Fibroblast of lung (primary cell): ENCODE measurements at places on chromosomes 12 and 14. TPM values are rescaled to one million over a fixed set of nuclear protein-coding genes. Genes with fewer than 3 reads are reported as not detected.

JPH4 gene
- total RNA-seq, result not detected in 2 replicates

KRT7 gene
- 3.1 and 3.5 TPM in 2 replicates for total RNA-seq

GOLT1B gene
- total RNA-seq, result 38.8 and 41.3 TPM in 2 replicates

GNPNAT1 gene
- 16.7 and 20.3 TPM in 2 replicates for total RNA-seq

NRIP2 gene
- total RNA-seq, result under 0.01 and 0.17 TPM in 2 replicates

CFAP54 gene
- total RNA-seq, result 5.1 and 7.1 TPM in 2 replicates

PPM1H gene
- 0.51 and 3.1 TPM in 2 replicates for total RNA-seq

DNA sequence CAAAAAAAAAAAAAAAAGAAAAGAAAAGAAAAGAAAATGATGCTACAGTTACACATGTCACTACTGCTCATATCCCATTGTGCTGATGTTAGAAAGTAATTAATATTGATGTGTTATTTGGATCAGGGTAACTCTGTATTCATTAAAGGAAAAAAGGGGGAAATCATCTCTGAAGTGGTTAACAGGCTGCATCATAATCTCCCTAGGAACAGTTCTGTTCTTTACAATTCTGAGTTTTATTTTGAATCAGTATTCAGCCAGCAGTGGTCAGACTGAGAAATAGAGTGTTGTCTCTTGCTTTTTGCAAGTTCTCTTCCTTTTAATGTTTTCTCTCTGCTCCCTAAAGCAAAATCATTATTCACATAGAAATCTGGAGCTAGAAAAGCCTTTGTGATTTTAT lies 128.6 kb upstream of the CRY1 start:
- no peak for DNase-seq

- no peak for DNase-seq
Measured at GRCh38 chr14:93706360-93706955, 81.8 kb downstream of the PRIMA1 start.

DNA sequence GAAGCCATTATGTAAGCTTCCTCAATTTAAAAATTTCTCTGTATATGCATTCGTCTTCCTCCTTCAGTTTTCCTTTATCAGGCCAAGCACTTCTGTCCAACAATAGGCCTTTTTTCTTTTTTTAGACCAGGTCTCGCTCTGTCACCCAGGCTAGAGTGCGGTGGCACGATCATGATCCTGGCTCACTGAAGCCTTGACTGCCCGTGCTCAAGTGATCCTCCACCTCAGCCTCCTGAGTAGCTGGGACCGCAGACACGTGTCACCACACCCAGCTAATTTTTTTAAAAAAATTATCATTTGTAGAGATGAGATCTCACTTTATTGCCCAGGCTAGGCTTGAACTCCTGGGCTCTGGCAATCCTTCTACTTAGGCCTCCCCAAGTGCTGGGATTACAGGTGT lies 25.8 kb downstream of the TAOK3 start:
- DNase-seq, result no peak

GRCh38 chr12:128606538-128606937 lies 217.2 kb downstream of the SLC15A4 start:
- DNase-seq, result no peak

DNA sequence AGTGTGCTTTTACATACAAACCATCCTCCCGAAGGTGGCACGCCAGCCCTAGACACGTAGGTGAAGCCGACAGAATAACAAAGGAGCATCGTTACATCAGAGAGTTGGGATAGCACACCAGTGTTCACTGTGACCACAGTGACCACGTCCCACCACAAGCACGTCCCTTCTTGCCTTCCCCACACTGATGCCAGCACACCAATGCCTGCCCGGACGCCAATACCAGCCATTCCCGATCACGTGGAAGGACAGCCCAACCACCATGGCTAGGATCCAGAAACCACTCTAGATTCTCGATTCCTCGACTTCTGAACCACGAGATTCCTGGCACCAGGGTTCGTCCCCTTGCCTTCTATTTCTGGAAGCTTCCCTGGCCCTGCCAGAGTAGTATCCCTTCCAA lies 48.0 kb upstream of the GPR68 start:
- DNase-seq, result no peak

DNA sequence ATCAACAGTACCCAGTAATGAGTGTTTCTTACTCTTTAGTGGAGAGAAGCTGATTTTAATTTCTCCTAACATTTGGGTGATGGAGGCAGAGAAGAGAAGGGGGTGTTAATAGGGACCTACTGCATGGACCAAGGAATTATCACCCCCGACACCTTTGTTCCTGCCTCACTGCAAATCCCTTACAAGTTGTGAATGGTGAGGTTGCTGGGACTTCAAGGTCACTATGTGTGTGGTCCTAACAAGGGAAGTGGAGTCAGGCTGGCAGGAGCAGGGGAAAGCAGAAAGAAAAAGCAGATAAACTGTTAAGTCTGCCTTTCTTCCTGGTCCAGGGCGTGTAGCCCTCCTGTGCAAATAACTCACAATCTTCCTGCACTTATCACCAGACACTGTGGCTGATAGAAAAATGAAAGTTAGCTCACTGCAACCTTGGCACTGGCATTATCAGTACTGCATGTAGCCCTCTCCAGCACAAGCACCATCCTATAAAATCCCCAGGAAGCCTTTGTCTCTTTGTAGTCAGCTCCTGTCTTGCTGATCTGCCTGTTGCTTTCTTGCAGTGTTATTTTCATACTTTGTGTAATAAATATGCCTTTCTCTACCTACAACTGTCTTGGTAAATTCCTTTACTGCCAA lies 112.3 kb upstream of the DNM1L start:
- peak; percentile 71 for DNase-seq

DNA sequence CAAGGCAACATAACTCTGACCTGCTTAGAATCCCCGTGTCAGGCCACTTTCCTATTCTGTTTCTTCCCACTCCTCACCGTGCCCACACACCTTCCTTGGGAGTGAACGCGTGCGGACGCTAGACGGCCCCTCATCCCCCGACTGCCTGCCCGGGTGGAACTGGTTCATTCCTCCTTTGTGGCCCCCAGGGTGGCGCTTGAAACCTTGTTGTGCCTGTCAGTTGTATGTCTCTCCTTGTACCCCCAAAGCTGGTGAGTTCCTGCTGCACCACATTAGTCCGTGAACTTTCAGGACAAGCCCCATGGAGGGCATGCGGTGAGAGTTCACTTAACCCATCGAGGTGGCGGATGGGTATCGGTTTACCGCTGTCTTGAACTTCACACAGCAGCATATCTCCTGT lies 46.7 kb downstream of the SSH1 start:
- DNase-seq, result no peak

DNA sequence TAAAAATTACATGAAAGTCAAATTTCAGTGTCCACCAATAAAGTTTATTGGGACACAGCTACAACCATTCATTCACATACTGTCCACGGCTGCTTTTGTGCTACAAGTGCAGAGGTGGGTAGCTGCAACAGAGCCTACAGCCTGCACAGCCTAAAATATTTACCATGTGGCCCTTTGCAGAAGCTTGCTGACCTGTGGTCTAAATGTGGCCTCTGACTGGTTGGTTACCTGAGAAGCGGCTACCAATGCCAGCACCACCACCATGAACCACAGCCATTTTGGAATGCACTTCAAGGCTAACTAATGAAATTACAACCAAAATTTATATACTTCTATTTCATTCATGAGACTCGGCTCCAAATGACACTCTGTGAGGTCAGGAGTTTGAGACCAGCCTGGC lies 58.6 kb downstream of the NT5DC3 start:
- no peak for DNase-seq

DNA sequence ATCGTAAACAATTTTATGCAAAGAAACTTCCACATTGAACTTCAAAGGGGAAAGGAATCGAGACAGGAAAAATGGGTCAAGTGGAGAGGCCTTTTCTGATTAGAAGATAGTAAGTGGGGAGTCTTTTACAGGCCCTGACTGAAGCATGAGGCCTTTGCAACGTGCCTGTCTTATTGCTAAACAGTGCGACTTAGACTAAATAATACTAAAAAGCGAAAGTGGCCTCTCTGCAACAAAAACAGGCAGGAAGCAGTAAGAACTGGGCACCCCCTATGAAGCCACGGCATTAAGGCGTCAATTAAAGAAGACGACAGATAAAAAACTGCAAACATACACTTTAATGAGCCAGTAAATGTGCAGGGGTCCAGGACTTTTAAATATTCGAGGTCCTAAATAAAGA lies 283.4 kb upstream of the GRIP1 start:
- no peak for DNase-seq
